ENCODE measurements at places on chromosomes 2 and 18. TPM values are rescaled to one million over a fixed set of nuclear protein-coding genes. Genes with fewer than 3 reads are reported as not detected.

DNA sequence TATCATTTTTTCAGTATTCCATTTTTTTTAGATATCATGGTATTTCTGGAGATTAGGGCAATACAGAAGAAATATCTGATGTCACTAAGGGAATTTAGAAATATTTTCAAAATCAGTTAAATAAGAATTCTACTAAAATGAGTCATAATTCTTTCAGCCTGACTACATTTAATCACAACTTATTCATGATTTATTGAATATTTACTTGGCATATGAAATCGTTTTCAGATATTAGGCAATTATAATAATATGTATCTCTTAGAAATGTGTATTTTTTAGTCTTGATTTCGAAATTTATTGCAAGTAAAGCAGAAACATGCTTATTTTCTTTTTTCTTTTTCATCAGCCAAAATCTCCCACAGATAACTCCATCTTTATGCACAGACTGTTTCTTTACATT is 142.2 kb downstream of the CCDC102B start:
- H3K36me3 ChIP-seq: no peaks in the 10 kb centered on the region
- no peak overlapping the region for H3K4me3 ChIP-seq
- no peak overlapping the region for H3K27ac ChIP-seq
- H3K27me3 ChIP-seq: no peaks in the 10 kb centered on the region

DNA sequence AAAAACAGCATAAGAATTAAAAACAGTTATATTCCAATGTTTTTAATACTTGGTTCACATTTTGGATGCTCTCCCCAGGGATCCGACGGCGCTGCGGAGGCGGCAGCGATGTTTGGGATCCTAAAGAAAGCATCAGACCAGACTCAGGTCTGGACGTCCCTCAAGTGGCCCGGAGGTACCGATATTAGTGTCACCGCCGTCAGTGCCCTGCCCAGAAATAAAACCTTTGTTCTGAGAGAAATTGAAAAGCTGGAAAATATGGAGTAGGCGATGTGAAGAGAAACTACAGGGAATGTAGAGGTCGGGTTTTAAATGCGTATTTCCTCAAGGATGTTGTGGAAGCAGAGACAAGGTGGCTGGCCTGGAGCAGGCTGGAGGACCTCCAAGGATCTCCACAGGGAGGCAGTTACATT is 683 bp upstream of the TBC1D8 start:
- peaks cover 47% of the 10 kb centered on the region for H3K27me3 ChIP-seq
- no peak for DNase-seq
- H3K27ac ChIP-seq: no peak overlapping the region
- H3K4me1 ChIP-seq: peaks cover 19% of the 10 kb centered on the region
- H3K4me3 ChIP-seq: peak overlapping the region; percentile 50

GRCh38 chr2:9639000-9639602 is 8.3 kb upstream of the YWHAQ start:
- no peaks in the 10 kb centered on the region for H3K27me3 ChIP-seq
- H3K4me3 ChIP-seq: no peak overlapping the region
- no peak overlapping the region for H3K27ac ChIP-seq
- DNase-seq: no peak
- no peaks in the 10 kb centered on the region for H3K36me3 ChIP-seq

Gene PLEK
- 41.3 TPM for total RNA-seq

Gene SERPINB5
- total RNA-seq: 6.1 TPM
